ENCODE measurements at places on chromosomes 1 and 21. TPM values are rescaled to one million over a fixed set of nuclear protein-coding genes. Genes with fewer than 3 reads are reported as not detected.
A peak's percentile ranks its signal among the peaks of the same experiment; 100 is the strongest.

DNA sequence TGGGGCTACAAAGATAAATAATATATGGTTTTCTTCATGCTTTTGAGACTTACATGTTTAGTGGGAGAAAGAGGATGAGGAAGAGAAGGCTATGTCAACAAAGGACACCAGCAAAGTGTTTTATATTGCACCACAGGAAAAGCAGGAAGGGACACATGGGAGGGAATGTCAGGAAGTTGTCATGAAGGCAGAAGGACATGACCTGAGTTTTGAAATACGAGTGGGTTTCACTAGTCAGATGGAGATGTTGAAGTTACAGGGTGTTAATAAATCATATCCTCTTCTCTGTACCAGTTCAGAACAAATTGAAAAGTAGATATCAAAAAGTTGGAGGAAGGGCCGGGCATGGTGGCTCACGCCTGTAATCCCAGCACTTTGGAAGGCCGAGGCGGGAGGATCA lies 18.2 kb upstream of the AGO1 start:
- DNase-seq = no peak

OR10J1 gene
- not detected for total RNA-seq

GRCh38 chr1:6625584-6626149 lies 999 bp downstream of the THAP3 start:
- peak; percentile 78 for DNase-seq

TIE1 gene
- total RNA-seq = 0.81 TPM

RNF186 gene
- total RNA-seq = not detected

DNA sequence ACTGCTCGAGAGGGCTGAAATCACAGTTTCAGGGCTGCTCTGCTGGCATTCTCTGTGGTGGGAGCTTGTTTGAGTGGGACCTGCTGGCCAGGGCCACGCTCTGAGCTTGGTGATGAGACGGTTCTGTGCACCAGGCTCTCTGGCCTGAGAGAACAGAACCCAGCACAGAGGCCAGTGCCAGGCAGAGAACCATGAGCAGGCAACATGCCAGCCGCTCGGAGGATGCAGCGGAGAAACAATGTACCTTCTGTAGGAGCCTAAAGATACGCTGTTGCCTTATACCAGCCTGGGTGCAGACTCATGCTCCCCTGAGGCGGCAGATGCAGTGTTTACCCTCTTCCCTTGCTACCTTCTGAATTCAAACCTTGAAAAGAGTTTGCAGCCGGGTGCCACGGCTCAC lies 10.0 kb downstream of the C2CD2 start:
- no peak for DNase-seq

GRCh38 chr1:93433407-93433961 lies 14.4 kb upstream of the FNBP1L start:
- no peak for DNase-seq

DNA sequence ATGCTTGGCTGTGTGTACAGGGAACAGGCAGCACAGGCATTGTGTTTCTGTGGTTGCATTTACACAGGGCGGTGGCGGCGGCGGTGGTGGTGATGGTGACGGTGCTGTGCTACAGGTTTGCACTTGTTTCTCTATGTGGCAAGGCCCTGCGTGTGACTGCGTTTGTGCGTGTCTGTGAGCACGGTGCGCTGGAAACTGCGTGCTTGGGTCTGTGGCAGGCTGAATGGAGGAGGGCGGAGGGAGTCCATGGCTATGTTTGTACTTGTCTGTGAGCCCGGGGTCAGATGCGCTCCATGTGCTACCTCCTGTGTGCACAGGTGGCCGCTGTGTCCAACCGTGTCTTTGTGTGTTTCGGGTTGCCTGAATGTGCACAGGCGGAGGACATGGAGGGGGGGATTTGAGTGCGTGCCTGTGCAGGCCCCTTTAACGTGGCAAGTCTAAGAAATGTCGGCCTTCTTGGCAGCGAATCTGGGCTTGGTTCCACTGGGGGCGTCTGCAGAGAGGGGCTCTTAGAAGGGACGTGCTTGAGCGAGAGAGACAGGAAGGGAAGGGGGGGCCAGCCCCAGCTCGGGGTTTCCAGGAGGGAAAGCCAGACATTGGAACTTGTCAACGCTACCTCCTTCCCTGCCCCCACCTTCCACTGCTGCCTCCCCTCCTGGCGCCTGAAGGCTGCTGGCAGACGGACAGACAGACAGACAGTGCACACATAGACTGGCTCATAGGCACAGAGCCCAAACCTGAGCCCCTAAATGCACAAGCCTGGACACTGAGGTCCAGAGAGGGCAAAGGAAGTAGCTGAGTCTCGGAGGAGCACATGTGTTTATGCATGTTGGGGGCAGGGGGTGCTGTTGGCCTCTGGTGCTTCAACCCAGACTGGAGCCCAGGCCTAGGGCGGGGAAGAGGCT lies 32.7 kb upstream of the WASF2 start:
- DNase-seq = peak; percentile 51

FYB2 gene
- not detected for total RNA-seq

CLEC20A gene
- total RNA-seq = not detected

GRCh38 chr21:44326272-44326647 lies 12.9 kb downstream of the CFAP410 start:
- no peak for DNase-seq

- DNase-seq = peak; percentile 67
Measured at GRCh38 chr1:26734501-26735058, 38.8 kb downstream of the ARID1A start.
